ENCODE measurements at places on chromosomes 6 and 20.
A peak's percentile ranks its signal among the peaks of the same experiment; 100 is the strongest.

GRCh38 chr6:26155061-26155930 is 68.1 kb downstream of the HFE start:
- no peak for DNase-seq

DNA sequence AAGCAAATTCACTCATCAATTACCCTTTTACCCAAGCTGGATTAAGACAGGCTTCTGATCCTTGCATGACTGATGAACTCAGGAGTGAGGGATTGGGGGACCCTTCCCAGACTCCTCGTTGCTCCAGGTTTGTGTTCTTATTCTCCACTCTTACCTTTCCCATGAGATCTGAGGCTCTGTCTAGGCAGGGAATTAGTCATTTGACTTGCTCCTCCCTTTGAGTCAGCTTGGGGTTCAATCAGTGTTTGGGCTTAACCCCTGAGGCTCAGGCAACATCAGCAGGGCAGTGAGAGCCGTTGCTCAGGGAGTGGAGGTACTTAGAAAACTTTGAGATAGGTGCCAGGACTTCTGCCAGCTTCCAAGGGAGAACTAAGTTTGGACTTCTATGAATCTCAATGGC is 20.7 kb upstream of the TOX2 start:
- no peak for DNase-seq

DNA sequence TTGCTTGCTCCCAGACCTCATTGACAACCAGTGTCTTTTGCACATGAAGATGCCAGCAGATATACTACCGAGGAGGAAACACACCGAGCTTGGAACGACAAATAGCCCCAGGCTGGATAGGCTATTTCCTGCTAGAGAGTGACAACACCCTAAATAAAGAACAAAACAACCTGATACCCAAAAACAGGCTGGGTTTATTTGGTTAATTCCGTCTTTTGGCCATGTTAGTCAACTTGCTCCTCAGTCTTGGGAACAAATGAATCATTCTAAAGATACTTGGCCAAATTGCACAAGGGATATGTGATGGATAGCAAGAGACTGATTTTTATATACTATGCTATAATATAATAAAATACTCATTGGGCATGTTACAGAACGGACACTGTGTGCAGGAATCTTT is 11.5 kb upstream of the MUC22 start:
- no peak for DNase-seq

DNA sequence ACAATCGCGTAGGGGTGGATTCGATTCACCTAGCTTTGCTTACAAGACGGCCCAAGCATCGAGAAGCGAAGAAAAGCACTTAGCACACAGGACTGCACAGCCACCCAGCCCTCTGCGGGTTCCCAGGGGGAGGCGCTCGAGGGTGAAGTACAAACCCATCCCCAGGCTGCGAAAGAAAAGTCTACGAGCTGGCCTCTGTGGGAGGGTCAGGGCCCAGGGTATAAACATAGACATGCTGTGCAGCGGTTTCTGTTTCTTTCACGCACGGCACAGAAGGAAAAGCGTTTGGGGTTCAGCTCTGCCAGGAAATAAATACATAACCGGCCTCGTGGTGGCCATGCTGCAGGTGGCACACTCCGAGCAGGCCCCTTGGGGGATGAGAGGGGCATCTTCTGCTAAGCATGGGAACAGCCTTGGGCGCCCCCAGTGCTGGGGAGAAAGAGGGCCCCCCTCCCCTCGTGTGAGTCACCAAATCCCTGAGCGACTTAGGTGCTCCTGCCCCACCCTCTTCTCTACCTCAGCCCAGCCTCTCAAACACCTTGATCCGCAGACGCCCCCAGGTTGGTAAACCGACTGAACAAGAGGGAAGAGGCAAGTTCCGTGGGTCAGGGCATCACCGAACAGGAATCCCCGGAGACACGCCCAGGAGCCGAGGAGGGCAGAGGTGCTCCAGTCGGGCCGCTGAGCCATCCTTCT is 91.6 kb upstream of the RIPOR2 start:
- DNase-seq: no peak

GRCh38 chr6:168373389-168373788 is 53.8 kb upstream of the DACT2 start:
- peak; percentile 51 for DNase-seq

GRCh38 chr6:26258212-26258977 is 106.6 kb upstream of the BTN3A2 start:
- no peak for DNase-seq

DNA sequence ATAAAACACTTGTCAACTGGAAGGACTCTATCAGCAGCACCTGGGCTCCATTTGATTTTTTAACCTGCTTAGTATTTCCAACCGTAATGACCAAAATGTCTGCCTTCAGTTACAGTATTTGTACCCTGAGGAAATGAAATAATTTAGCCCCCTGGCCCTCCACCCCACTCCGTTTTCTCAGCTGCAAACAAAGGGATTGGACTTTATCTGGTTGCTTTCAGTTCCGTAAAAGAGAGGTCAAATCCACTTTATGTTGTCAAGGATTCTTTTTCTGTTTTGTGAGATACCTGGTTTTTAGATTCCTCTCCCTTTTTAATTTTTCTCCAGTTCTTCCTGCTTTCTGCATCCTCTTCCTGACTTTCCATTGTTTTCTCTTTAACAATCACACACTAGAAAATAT is 64.4 kb upstream of the BMP2 start:
- DNase-seq: no peak

DNA sequence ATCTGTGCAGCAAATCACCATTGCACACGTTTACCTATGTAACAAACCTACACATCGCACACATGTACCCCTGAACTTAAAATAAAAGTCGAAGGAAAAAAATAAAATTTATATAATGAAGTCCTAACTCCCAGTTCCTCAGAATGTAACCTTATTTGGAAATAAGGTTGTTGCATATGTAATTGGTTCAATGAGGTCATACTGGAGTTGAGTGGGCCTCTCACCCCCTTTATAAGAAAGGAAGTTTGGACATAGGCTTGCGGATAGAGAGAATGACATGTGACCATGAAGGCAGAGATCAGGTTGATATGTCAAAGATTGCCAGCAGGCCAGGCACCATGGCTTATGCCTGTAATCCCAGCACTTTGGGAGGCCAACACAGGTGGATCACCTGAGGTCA is 16.1 kb upstream of the ZBTB22 start:
- DNase-seq: no peak

GRCh38 chr20:17541996-17542395 is 10.8 kb upstream of the BFSP1 start:
- DNase-seq: no peak

DNA sequence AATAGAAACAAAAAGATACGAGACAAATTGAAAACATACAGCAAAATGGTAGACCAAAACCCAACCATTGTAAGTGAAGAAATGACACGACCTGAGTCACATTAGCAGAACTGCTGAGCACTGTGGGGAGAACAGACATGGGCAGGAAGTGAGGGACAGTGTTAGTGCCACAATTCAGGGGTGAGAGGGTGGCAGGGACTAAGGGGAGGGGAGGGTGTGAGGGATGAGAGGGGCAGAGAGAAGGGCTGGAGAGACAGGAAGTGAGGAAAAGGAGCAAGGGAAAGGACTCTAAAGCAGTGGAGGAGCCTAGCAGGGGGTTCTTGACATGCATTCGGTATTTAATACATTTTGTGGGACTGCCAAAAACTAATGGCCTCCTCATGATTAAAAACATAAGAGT is 45.0 kb upstream of the TRIM26 start:
- no peak for DNase-seq

DNA sequence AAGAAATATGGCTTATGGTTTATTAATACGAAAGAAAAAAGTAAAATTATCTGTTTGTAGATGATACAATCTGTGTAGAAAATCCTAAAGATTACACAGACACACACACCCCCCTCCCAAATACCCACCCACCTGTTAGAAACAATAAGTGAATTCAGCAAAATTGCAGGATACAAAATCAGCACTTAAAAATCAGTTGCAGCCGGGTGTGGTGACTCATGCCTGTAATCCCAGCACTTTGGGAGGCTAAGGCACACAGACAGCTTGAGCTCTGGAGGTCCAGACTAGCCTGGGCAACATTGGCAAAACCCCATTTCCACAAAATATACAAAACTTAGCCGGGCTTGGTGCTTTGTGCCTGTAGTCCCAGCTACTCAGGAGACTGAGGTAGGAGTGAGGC is 42.3 kb downstream of the NINL start:
- DNase-seq: no peak

DNA sequence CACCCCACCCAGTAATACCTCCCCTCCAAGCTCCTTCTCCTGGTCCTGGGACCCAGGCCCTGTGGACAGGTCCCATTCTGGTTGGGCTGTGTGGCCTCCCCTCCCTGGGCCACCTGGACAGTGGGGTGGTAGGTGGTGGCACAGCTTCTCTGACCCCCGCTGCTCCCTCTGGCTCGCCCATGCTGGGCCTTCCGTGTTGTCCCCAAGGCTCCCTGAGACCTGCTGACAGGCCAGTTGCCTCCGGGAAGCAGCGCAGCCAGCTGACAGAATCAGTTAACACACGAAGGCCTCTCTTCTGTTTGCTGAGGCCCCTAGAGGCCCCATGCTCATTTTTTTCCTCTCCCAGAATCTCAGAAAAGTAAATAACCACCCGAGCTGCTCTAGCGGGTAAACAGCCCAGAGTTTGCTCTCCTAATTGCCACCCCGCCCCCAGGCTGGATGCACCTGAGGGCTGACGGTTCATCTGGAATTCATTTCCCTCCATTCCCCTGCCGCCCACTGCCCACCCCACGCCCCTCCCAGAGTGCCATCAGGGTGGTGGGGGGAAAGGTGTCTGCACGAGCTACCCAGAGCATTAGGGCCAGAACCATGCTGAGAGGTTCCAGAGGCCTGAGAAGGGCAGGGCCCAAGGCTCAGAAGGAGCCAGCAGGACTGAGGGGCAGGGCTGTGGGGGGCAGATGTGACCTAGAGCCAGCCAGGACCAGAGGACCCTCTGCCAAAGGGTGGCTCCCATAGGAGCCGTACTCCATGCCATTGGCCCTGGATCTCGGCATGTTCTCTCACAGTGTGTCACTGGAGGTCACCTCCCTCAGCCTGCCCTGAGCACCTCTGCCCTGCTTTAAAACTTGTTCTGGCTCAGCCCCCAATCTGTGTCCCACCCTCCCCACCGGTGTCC is 157.5 kb downstream of the GRM4 start:
- no peak for DNase-seq

DNA sequence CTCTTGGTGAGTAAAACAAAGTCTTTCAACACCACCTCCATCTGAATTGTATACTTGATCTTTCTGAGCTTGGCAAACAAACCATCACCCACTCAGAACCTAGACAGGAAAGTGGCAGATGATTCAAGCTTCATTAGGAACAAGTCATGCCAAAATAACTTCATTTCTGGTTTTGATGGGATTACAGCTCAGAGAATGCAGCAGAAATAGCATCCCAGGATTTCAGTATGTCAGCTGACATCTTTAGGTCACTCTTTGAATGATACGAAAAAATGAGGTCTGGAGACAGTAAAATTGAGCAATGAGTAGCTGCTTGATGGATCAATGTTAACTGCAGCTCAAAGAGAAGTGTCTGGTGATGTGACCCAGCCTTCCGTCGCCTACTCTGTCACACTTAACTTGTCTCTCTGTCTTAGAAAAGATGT is 92.4 kb downstream of the GJA10 start:
- no peak for DNase-seq

- DNase-seq: no peak
Observed at GRCh38 chr6:157551041-157551832, 170.2 kb downstream of the ZDHHC14 start.

DNA sequence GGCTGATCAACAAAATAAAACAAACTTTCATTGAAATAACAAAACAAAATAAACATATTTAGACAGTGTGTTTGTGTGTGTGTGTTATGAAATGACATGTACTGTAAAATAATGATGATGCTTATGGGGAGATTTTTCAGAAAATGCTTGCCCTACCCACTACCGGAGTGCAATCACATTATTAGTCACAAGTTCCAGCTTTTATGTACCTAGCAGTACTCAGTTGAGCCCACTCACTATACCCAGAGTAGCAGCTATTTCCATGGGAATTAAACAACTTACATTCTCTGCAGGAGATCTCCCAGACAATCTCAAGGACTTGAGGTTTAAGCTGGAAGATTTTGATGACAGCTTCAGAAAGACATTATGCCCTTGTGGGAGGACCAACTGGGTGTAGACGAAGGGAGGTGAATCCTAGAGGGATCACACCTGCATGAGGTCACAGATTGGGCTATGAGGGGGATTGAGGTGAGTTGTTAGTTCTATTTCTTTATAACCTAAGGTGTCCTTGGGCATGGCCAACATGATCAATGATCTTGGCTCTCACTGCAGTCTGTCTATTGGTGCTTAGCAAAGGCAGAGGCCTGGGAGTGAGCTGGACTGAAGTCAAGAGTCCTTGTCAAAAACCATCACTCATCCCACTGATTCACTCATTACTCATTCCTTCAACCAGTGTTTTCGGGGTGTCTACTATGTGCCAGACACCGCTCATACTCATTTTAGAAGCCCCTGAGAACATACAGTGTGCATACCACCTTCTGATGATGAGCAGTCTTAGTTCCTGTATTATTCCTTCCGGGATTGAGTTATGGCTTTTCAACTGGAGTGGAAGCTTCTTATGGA is 6.7 kb upstream of the CLIC5 start:
- DNase-seq: no peak

DNA sequence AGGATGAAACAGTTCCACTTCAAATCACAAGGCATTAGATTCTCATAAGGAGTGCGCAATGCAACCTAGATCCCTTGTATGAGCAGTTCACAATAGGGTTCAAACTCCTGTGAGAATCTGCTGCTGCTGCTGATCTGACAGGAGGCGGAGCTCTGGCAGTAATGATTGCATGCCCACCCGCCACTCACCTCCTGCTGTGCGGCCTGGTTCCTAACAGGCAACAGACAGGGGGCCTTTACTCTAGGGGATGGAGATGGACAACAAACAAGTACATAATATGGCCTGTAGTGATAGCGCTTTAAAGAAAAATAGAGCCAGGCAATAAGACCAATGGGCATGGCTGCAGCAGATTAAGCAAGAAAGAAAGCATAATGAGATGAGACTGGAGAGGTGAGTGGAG is 2.7 kb upstream of the TBC1D22B start:
- DNase-seq: no peak

- no peak for DNase-seq
Observed at GRCh38 chr6:159817951-159818739, 18.1 kb downstream of the PNLDC1 start.

GRCh38 chr6:93165850-93166430 is 253.4 kb downstream of the EPHA7 start:
- DNase-seq: no peak

GRCh38 chr6:98590997-98591396 is 243.4 kb upstream of the POU3F2 start:
- no peak for DNase-seq

DNA sequence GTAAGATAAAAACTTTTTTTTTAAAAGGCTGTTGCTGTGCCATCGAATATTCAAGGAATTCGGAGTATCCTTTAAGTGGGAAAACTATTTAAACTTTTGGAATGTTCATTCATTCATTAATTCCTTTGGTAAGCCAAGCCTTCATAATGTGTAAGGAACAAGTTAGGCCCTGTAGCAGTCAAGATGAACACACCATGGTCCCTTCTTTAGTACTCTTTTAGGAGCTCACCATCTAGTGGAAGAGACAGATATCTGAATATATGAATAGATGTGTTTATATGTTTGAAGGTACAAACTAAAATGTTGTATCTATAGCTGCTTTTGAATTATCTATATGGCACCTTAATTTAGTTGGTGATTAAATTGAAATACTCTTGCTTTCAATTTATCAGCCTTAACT is 5.8 kb downstream of the SPO11 start:
- DNase-seq: no peak

Data from aorta (tissue), 5 donors.